ENCODE measurements at places on chromosomes 4 and X.

DNA sequence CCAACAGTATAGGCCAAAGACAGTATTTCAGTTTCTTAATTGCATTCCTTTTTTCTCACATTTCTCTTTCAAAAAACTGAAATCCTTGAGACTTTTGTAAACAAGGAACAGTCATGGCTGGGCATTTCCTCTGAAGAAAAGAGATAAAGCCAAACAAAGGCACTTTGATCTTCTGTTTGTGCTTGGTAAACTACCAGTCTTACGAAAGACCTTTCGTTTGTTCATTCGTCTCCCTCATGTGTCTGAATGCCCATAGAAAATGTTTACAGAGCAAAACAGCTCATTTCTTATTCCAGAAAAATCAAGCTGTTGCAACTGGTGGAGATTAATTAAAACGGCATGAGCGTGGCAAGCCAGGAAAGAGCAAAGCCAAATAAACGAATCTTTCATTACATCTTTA lies 178.0 kb downstream of the GASK1B start:
- no peak overlapping the region for H3K27ac ChIP-seq
- H3K36me3 ChIP-seq, result no peaks in the 10 kb centered on the region
- H3K27me3 ChIP-seq, result peaks cover 8% of the 10 kb centered on the region
- no peak overlapping the region for H3K4me3 ChIP-seq
- no peak for DNase-seq

DNA sequence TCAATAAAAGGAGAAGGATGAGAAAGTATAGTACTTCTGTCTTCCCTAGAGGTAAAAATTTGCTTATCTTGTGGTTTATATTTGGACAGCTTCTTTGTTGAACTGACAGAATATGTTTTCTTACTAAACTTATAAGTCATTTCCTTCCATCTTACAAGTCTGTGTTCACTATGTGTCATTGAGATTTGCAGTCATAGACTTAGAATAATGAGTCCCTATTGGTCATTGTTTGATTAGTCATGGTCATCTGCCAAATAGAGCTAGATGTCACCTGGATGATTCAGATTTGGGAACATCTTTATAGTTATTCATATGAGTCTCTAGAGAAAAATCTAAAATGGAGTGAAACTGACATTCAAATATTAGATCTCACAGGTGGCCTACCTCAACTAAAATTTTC lies 51.5 kb downstream of the SPATA18 start:
- no peak overlapping the region for H3K27ac ChIP-seq

- no peak overlapping the region for H3K4me3 ChIP-seq
- H3K36me3 ChIP-seq, result no peaks in the 10 kb centered on the region
- no peak overlapping the region for H3K27ac ChIP-seq
- H3K27me3 ChIP-seq, result peaks cover 4% of the 10 kb centered on the region
- no peaks in the 10 kb centered on the region for H3K4me1 ChIP-seq
Measured at GRCh38 chr4:114163051-114163450, 183.6 kb upstream of the ARSJ start.

GRCh38 chr4:592825-593520 lies 16.9 kb upstream of the TMEM271 start:
- peaks cover 3% of the 10 kb centered on the region for H3K36me3 ChIP-seq
- no peak overlapping the region for H3K27ac ChIP-seq
- no peaks in the 10 kb centered on the region for H3K4me1 ChIP-seq
- peaks cover 17% of the 10 kb centered on the region for H3K27me3 ChIP-seq
- no peak overlapping the region for H3K4me3 ChIP-seq
- DNase-seq, result no peak

DNA sequence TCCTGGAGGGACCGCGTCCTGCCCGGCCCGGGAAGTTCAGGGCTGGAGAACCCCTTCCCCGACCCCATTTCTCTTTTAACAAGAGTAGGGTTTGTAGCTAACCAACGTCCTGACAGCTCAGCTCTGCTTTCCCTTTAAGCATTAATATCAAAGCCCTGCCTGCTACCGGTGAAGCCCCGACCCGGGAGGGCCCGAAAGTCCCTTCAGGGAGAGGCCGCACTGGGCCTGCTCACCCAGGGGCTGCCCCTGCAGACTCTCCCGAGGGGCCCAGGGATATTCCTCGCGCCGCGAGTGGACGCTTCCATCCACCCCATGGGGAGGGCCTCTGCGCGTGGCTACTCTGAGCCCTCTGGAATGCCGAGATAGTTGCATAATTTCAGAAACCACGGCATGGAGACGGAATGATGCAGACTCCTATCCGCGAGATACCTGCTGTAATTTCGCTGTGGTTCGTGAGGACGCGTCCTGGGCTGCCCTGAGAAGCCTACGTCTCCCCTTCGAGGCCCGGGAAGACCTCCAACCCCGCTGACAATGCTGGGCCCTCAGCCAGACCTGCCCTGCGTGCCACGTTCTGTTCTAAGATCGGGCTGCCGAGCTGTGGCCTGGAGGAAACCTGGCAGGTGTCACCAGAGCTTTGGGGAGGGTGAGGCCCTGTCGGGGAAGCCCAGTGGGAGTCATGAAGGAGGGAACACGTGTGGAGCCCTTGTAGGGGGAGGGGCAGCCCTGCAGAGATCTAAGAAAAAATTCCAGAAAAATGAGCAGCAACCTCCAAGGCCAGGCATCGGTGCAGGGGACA lies 999 bp upstream of the CTBP1 start:
- DNase-seq, result peak; percentile 57
- H3K27ac ChIP-seq, result peak overlapping the region; percentile 98
- no peaks in the 10 kb centered on the region for H3K27me3 ChIP-seq
- peaks cover 59% of the 10 kb centered on the region for H3K4me1 ChIP-seq

DNA sequence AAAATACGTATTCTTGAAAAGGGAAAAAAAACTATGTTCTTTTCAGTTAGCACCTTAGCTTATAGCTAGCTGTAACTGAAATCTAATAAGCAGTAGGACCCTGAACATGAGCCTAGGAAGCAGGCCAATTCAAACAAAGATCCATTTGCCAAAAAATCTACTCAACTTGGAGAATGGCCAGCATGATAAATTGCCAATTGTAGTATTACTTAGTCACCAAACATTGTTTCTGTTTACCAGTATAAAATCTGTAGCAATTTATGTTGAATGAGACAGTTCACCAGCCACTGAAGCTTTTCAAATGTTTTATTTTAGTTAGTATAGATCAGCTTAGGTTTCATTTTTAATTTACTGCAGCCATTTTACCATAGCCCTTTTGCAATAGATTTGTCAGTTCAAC lies 323.6 kb upstream of the DIPK2B start:
- H3K27me3 ChIP-seq, result no peaks in the 10 kb centered on the region
- no peak overlapping the region for H3K27ac ChIP-seq
- peaks cover 2% of the 10 kb centered on the region for H3K36me3 ChIP-seq
- DNase-seq, result no peak
- no peak overlapping the region for H3K4me3 ChIP-seq

DNA sequence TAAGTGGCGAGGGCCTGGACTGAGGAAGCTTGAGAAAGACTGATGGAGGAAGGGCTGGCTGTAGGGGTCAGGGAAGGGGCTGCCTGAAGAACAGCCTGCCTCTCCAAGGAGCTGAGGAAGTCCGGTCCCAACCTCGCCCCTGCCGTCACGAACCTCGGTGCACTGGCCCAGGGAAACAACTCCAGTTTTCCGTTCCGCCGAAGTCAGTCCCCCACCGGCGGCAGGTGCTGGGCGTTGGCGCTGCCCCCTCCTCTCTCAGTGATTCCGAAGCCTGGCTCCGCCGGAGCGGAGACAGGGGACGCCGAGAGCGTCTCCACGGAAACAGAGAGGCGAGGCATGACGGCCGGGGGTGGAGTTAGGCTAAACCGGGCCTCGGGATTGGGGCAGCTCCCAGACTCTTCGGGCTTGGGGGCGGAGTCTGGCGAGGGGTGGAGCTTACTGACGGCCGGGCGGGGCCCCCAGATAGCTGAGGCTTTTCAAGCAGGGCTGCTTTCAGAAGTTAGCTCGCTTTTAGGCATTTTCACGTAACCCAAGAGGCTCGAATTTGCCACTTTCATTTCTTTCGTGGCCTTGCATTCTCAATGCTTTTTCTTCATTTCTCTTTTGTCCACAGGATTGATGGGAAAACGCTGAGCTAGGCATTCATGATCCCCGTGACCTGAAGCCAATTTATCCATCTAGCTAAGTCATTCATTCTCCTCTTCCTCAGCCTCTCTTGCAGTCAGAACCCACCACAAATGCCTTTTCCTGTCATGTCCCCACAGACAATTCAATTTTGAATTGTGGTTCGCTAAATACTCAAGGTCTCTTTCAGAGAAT lies at the start of gene TTC29:
TTC29 (minus strand) TSS at position 309 of the 819 bp plus-strand sequence. CDS start 5,969 bp downstream, outside the sequence.
- peaks cover 20% of the 10 kb centered on the region for H3K4me1 ChIP-seq
- DNase-seq, result peak; percentile 61
- H3K27me3 ChIP-seq, result peaks cover 7% of the 10 kb centered on the region
- peak within 1 kb of the TSS; percentile 27 for H3K27ac ChIP-seq

- no peaks in the 10 kb centered on the region for H3K36me3 ChIP-seq
- H3K4me3 ChIP-seq, result no peak overlapping the region
- no peaks in the 10 kb centered on the region for H3K27me3 ChIP-seq
- H3K4me1 ChIP-seq, result peaks cover 23% of the 10 kb centered on the region
- no peak overlapping the region for H3K27ac ChIP-seq
Measured at GRCh38 chrX:7119950-7120877, 27.3 kb upstream of the STS start.

DNA sequence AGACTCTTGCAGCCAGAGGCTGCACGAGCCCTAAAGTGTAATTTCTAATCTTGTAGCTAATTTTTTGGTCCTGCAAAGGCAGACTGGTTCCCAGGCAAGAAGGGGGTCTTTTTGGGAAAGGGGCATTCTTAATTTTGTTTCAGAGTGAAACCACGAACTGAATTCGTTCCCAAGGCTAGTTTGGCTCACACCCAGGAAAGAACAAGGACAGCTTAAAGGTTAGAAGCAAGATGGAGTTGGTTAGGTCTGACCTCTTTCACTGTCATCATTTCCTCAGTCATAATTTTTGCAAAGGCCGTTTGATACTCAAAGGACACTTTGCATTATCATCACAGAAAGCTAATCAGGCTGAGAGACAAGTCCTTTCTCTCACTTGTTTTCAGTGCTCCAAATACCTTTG lies 30.9 kb downstream of the XG start:
- H3K27ac ChIP-seq, result peak overlapping the region; percentile 53
- no peak overlapping the region for H3K4me3 ChIP-seq
- H3K36me3 ChIP-seq, result peaks cover 3% of the 10 kb centered on the region
- H3K4me1 ChIP-seq, result no peaks in the 10 kb centered on the region
- peaks cover 7% of the 10 kb centered on the region for H3K27me3 ChIP-seq
- no peak for DNase-seq

DNA sequence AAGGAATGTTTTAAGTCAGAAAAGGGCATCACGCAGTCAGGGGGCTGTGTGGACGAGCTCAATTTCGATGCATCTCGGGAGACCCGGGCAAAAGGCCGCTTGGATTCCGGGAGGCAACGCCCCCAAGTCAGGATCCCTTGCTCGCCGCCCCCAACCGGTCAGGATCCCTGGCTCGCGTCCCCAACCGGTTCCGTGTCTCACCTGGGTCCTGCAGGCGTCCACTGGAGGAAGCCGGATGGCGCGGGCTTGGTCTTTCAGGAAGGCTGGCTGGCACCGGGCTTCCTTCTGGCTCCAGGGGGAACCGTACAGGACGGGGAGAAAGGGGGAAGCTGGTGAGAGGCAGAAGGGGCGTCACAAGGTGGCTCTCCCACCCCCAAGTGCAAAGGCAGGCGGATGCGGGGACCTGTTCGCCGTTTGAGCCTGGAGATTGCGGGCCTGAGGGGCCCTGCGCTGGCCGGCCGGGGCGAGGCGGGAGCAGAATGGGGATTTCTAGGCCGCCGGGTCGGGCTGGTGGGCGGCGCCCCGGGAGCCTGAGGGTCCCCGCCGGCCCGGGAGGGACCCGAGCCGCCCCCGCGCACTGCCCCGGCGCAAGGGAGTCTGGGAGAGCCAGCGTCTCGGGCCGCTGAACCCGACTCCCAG lies 84.7 kb downstream of the HPRT1 start:
- H3K36me3 ChIP-seq, result peaks cover 2% of the 10 kb centered on the region
- peaks cover 10% of the 10 kb centered on the region for H3K4me1 ChIP-seq
- H3K27me3 ChIP-seq, result peaks cover 17% of the 10 kb centered on the region
- H3K27ac ChIP-seq, result no peak overlapping the region
- DNase-seq, result no peak

GRCh38 chrX:129238011-129238410 lies 285.3 kb downstream of the SMARCA1 start:
- no peak for DNase-seq
- peaks cover 4% of the 10 kb centered on the region for H3K27me3 ChIP-seq
- no peaks in the 10 kb centered on the region for H3K36me3 ChIP-seq
- H3K4me1 ChIP-seq, result no peaks in the 10 kb centered on the region
- no peak overlapping the region for H3K27ac ChIP-seq
- H3K4me3 ChIP-seq, result no peak overlapping the region

All from T-helper 17 cell (primary cell).